Esophagus mucosa (tissue), 1 donor: ENCODE measurements at places on chromosomes 6 and 20. TPM values are rescaled to one million over a fixed set of nuclear protein-coding genes. Genes with fewer than 3 reads are reported as not detected.

- ATAC-seq = peak; percentile 48
Observed at GRCh38 chr6:28311139-28311823, 24.7 kb downstream of the ZSCAN31 start.

LGSN gene
- not detected for total RNA-seq

NTSR1 gene
- total RNA-seq = not detected

DNA sequence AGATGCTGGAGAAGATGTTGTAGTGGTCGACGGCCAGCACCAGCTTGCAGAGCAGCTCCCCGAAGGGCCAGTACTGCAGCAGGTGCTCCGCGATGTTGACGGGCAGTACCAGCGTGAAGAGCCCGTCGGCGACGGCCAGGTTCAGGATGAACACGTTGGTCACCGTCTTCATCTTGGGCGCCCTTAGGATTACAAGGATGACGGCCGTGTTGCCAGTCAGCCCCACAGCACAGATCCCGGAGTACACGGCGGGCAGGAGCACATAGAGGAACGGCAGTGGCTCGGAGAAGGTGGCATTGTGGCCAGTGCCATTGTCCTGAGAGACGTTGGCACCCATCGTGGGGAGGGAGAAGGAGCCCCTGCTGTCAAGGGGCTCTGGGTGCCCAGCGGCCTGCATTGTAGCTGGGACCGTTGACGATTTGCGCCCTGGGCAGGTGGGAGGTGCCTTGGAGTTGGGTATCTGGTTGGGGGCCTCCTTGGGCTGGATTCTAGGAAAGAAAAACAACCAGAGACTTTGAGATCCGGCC lies 867 bp downstream of the NPBWR2 start:
- no peak for ATAC-seq

DNA sequence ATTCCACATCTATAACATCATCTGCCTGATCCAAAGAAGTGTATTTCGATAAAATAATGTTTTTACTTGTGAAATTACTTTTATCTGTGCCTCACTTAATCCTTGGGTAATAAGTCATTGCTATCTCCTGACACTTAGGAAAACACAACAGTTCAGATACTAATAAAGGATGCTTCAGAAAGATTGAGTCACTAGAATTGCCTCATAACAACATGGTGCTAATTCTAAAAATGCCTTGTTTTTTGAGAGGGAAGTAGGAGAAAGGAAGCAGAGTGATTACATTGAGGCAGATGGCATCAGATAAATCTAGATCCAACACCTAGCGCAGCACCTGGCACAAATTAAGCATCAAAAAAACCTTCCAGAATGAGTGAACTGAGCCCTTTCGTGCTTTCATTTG lies 69.0 kb downstream of the NCOA7 start:
- ATAC-seq = no peak

DNA sequence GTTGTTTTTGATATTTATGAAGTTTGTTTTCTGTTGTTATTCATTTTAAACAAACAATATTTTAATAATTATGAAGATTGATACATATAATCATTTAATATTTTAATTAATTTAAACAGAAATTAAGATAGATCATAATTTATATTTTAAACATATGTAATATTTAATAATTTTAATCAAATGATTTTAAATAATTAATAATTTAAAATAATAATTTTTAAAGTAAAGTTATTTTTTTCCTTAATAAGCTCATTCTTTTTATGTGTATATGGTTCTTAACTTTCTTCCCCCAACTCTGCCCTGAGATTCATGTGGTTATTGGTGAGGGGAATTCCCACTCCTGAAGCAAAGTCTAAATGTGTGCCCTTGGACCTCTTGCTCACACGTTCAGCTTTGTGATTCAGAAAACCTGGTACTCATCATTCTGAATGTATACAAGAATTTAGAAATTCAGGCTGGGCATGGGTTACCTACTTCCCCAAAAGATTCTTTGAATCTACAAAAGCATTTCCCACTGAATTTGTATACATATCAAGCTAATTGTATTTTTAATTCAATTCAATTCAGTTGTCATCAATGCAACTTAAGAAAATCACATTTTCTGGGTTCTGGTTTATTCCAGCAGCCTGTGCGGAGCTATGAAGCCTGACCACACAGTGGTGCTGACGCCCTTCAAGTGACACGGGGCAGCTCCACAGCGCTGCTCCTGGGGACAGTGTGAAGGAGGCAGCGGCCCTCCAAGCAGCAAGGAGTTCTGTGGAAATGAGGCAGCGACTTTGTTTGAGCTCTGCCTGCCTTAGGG lies 168.9 kb upstream of the UST start:
- ATAC-seq = peak; percentile 98

- ATAC-seq = peak; percentile 56
Observed at GRCh38 chr6:166751051-166751595, 124.1 kb upstream of the RPS6KA2 start.

DNA sequence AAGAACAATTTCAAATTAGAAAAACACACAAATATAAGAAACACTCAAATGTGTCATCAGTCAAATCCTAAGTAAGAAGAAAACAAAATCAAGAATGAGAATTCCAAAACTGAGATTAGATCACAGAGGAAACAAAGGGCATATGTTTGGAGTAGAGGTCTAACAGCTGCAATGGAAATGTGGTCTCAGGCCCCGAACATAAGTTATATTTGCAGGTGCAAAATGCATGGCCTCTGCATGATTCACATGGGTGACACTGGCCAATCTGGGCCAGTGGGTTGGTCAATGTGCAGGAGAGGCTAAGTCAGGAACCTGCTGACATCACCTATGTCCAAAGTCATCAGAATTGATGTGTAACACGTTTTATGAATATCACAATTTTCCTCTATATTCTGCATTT lies 108.5 kb upstream of the MAP7 start:
- no peak for ATAC-seq

- no peak for ATAC-seq
Observed at GRCh38 chr6:38802497-38802896, 87.4 kb downstream of the DNAH8 start.

KIAA0408 gene
- total RNA-seq = 0.28 TPM

SASH1 gene
- total RNA-seq = 65.2 TPM

GRCh38 chr6:48111143-48111506 lies at the start of gene PTCHD4:
Gene PTCHD4, minus strand, starts transcription at chr6:48111197. Its CDS starts 42,240 bp downstream, at chr6:48068957.
- peak; percentile 91 for ATAC-seq

DNA sequence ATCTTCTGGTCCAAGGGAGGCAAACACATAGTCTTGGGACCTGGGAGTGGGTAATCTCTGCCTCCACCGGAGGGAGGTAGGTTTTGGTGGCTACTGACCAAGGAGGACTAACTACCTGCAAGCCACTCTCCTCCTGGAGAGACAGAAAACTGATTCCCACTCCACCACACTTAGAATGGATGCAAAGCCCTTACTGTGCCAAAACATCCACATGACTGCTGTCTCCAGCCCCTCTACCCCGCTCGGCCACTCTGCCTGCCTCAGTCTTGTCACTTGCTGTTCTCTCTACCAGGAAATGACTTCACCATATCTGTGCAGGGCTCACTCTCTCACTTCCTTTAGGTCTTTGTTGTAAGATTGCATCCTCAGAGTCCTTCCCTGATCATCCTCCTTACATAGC lies 129.5 kb upstream of the ARG1 start:
- ATAC-seq = no peak

DNA sequence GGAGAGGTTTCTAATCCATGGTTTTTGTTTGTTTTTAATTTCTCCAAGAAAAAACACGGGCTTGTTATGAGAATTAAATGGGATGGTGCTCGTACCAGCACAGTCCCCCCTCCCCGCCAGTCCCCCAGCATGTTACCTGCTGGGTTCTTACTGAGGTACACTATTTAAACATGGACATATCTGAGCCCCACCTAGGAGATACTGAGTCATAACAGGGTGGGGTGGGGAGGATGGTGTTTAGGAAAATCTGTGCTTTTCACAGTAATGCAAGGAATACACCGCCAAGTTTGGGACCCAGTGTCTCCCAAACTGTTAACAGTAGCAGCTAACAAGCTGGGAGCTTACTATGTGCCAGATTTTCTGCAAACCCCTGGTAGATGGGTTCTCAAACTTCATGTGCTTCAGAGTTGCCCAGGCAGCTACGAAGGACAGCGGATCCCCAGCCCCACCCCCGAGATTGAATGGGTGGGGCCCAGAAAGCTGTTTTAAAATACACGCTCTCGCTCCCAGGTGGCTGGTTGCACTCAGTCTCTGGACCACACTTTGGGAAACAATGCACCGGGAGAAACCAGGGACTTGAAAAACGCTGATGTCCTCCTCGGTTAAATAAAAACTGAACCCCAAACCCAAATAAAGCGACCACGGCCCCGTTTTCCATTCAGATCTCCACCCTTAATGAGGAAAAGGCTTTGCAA lies 995 bp downstream of the ZFP64 start:
- ATAC-seq = peak; percentile 59

NMBR gene
- not detected for total RNA-seq

ZNF334 gene
- total RNA-seq = 2.0 TPM

PLA2G7 gene
- 0.32 TPM for total RNA-seq

GRCh38 chr6:125759959-125760457 lies 10.6 kb downstream of the HEY2 start:
- ATAC-seq = no peak
